ENCODE measurements at places on chromosomes 4 and X. TPM values are rescaled to one million over a fixed set of nuclear protein-coding genes. Genes with fewer than 3 reads are reported as not detected.

GRCh38 chrX:127129510-127129909 is 310.0 kb downstream of the PRR32 start:
- no peak for DNase-seq
- no peak overlapping the region for H3K4me3 ChIP-seq
- no peaks in the 10 kb centered on the region for H3K4me1 ChIP-seq

DNA sequence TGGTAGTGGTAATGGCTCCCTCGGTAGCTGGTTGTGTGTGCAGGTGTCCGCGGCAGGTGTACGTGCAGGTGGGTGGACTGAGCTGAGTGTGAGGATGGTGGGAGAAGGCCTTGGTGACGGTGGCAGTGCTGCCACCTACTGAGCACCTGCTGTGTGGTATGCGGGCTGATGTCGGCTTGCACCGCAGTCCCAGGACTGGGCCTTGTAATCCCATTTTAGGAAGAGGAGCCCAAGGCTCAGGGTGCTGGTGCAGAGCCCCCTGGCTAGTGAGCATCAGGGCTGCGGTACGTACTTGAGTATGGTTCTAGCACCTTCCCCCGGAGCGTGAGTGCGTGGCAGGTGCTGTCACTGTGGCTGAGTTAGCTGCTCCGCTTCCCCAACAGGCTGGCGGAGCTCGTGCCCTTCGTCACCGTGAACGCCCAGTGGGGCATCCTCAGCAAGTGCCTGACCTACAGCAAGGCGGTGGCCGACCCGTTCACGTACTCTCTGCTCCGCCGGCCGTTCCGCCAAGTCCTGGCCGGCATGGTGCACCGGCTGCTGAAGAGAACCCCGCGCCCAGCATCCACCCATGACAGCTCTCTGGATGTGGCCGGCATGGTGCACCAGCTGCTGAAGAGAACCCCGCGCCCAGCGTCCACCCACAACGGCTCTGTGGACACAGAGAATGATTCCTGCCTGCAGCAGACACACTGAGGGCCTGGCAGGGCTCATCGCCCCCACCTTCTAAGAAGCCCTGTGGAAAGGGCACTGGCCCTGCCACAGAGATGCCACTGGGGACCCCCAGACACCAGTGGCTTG is 5.7 kb upstream of the CPZ start:
- no peak overlapping the region for H3K27ac ChIP-seq
- no peaks in the 10 kb centered on the region for H3K27me3 ChIP-seq
- no peak overlapping the region for H3K4me3 ChIP-seq
- no peaks in the 10 kb centered on the region for H3K36me3 ChIP-seq
- DNase-seq = no peak
- no peaks in the 10 kb centered on the region for H3K4me1 ChIP-seq

DNA sequence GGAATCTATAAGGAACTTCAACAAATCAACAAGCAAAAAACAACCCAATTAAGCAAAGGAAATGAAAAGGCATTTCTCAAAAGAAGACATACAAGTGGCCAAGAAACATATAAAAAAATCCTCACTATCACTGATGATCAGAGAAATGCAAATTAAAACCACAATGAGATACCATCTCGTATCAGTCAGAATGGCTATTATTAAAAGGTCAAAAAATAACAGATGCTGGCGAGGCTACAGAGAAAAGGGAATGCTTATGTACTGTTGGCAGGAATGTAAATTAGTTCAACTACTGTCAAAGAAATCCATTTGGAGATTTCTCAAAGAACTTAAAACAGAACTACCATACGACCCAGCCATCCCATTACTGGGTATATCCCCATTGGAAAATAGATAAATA is 292.4 kb upstream of the FAT1 start:
- H3K36me3 ChIP-seq = no peaks in the 10 kb centered on the region
- DNase-seq = no peak
- no peaks in the 10 kb centered on the region for H3K4me1 ChIP-seq
- H3K27ac ChIP-seq = no peak overlapping the region
- H3K27me3 ChIP-seq = no peaks in the 10 kb centered on the region
- H3K4me3 ChIP-seq = no peak overlapping the region

DNA sequence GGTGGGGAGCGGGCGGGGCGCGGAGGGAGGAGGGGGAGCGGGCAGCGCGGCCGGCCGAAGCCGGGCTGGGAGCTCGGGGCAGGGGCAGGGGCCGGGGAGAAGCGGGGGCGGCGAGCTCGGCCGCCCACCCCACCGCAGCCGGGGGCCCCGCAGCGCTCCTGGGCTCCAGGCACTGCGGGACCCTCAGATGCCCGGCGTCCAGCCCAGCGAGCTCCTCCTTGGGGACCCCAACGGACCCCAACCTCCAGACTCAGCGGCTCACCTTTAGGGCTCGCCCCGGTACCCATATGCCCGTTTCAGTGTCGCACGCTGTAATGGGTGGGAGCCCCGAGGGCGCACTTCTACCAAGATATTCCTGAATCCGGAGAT is 357 bp upstream of the ADGRG2 start:
- H3K27me3 ChIP-seq = peaks cover 33% of the 10 kb centered on the region
- no peaks in the 10 kb centered on the region for H3K36me3 ChIP-seq
- no peak overlapping the region for H3K4me3 ChIP-seq
- no peak overlapping the region for H3K27ac ChIP-seq
- DNase-seq = no peak
- H3K4me1 ChIP-seq = no peaks in the 10 kb centered on the region

DNA sequence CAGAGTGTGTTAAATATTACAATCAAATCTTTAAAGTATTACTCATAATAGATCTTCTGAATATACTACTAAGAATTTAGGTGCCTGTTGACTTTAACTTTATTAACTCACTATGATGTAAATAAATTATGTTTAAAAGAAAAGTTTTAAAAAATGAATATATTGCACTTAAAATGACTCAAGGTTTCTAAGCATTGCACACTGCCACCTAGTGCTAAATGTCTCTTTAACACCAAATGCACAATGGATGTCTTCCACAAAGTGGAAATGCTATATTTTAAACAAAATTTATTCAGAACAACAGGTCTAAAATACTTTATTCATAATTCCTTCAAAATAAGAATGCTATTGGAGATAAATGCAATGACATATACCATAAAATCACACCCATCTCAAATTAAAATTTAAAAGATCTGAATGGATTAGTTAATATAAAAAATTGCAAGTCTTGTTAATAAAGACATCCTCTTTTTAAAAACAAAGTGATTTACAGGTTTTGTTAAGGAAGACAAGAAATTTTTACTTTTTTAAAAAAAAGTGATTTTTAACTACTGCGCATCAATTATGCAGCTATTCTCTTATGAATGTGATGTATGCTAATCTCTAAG is 5.5 kb downstream of the INPP4B start:
- DNase-seq = peak; percentile 34
- H3K4me1 ChIP-seq = peaks cover 10% of the 10 kb centered on the region
- H3K36me3 ChIP-seq = no peaks in the 10 kb centered on the region
- no peak overlapping the region for H3K4me3 ChIP-seq

- DNase-seq = no peak
- peaks cover 3% of the 10 kb centered on the region for H3K36me3 ChIP-seq
- peaks cover 50% of the 10 kb centered on the region for H3K27me3 ChIP-seq
- no peak overlapping the region for H3K4me3 ChIP-seq
Observed at GRCh38 chr4:6221301-6221850, 21.0 kb upstream of the JAKMIP1 start.

DNA sequence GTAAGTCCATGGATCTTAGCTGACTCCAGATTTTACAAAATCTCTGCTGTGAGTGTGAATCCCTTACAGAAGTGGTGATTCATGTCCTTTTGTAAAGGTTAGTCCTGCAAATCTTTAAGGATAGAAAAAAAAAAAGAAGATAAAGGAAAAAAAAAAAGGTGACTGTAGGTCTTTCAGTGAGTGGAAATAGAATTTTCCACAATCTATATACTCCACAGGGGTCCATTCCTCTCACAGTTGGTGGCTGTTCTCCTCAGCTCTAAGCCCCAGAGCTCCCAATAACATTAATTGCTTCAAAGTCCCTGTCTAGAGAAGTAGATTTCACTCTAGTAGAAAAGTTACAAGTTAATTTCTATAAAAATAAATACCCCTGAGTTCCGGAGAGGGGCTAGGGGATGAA is 189.1 kb downstream of the NDST4 start:
- H3K27me3 ChIP-seq = no peaks in the 10 kb centered on the region
- H3K27ac ChIP-seq = no peak overlapping the region
- no peak overlapping the region for H3K4me3 ChIP-seq
- no peaks in the 10 kb centered on the region for H3K4me1 ChIP-seq
- H3K36me3 ChIP-seq = no peaks in the 10 kb centered on the region
- DNase-seq = no peak

DNA sequence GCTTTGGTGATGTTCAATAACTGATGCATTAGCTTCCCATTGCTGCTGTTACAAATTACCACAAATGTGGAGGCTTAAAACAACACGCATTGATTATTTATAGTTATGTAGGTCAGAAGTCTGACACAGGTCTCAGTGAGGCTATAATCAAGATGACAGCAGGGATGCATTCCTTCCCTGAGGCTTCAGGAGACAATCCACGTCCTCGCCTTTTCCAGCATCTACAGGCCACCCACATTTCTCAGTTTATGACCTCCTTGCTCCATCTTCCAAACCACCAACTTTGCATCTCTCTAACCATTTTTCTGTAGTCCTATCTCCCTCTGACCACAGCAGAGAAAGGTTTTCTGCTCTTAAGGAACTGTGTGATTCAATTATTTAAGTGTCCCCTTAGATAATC is 92.5 kb downstream of the GASK1B start:
- DNase-seq = no peak
- no peaks in the 10 kb centered on the region for H3K27me3 ChIP-seq
- H3K27ac ChIP-seq = no peak overlapping the region
- no peaks in the 10 kb centered on the region for H3K36me3 ChIP-seq

DNA sequence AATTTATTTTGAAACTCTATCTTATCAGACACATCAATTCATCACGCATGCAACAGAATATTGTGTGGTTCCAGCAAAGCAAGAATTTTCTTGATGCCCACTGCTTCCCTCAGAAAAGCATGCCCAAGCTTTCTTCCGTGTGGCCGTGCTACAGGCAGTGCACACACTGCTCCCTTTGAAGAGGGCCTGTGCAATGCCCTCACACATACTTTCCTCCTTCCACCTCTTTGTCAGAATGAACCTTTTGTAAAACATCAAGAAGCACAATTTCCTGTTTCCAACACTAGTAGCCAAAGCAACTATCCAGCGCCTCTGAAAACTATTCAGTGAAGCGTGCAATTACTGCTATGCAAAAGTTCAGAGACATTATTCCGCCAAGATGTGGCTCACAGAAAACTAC is 201.7 kb downstream of the NLGN4X start:
- H3K4me1 ChIP-seq = no peaks in the 10 kb centered on the region
- no peak overlapping the region for H3K27ac ChIP-seq
- no peaks in the 10 kb centered on the region for H3K36me3 ChIP-seq
- no peak overlapping the region for H3K4me3 ChIP-seq

- no peak overlapping the region for H3K27ac ChIP-seq
- no peaks in the 10 kb centered on the region for H3K4me1 ChIP-seq
- DNase-seq = no peak
- H3K4me3 ChIP-seq = no peak overlapping the region
Observed at GRCh38 chr4:2087170-2087569, 28.0 kb downstream of the NAT8L start.

DNA sequence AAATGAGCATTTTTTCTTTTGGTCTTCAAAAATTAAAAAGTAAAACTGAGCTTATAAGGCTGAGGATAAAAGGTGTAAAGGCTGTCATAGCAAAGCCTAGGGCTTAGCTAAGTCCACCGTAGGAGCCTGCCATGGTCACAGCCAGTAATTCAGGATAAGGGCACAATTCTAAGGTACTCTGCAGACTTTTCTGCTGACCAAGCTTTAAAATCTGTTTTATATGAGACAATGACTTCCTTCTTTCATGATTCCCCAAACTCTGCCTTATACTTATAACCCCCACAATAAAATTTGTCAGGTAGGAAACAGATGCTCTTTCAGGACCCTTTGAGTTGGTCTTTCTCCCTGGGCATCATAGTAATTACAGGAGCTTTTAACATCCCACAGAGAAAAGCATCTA is 138.5 kb downstream of the COL4A6 start:
- no peaks in the 10 kb centered on the region for H3K27me3 ChIP-seq
- no peak overlapping the region for H3K4me3 ChIP-seq
- DNase-seq = no peak
- no peak overlapping the region for H3K27ac ChIP-seq
- no peaks in the 10 kb centered on the region for H3K36me3 ChIP-seq

GRCh38 chr4:167606551-167606950 is 372.3 kb upstream of the SPOCK3 start:
- H3K27me3 ChIP-seq = no peaks in the 10 kb centered on the region
- no peak for DNase-seq
- H3K36me3 ChIP-seq = no peaks in the 10 kb centered on the region
- H3K27ac ChIP-seq = no peak overlapping the region

Gene POU4F2
- not detected for total RNA-seq

Gene CNKSR2
- 11.1 TPM for total RNA-seq

Gene SYTL5
- not detected for total RNA-seq

Gene AKAP4
- total RNA-seq = not detected

Gene STK32B
- not detected for total RNA-seq

Gene LDOC1
- total RNA-seq = 3.0 TPM

Gene GAGE12F
- not detected for total RNA-seq

Gene MMRN1
- total RNA-seq = 0.47 TPM

Gene AWAT2
- total RNA-seq = not detected

Gene IL21
- not detected for total RNA-seq
